CD4-positive, alpha-beta T cell treated with Interleukin-15 for 4 hours (primary cell): ENCODE measurements at places on chromosomes 3 and 15.

DNA sequence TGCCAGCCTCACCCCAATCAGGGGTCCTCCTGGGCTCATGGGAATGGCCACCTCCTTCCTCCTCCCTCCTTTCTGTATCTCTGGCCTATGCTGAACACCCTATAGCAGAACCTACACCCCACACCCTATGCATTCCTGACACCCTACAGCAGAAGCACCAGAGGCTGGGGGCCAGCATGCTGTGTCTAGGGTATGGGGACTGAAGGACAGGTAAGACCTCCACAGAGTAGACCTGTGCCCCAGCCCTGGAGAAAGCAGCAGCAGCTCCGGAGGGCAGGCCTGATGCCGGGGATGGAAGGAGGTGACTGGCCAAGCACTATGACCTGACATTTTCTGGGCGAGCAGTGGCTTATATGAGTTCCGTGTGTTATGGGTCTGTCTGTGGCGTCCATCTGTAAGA lies 66.9 kb downstream of the TLE3 start:
- no peak for DNase-seq

- DNase-seq: no peak
These were observed 187.6 kb downstream of the EBLN2 start for GRCh38 chr3:73249047-73249446.

DNA sequence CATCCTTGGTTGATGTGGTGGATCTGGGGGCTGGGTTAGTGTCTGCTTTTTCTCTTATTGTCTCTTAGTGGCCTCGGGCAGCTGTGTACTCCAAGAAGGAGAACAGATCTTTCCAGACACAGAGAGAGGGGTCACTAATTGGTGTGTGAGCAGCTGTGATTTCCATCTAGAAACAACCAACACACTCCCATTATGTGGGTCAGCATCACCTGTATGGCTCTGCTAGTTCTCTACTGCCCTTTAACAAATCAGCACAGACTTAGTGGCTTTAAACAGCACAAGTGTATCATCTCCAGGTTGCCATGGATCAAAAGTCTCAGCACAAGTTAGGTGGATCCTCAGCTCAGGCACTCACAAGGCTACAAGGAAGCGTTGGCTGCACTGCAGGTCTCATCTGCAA lies 156.8 kb downstream of the LRTM1 start:
- no peak for DNase-seq

GRCh38 chr15:100245487-100245820 lies 96.3 kb downstream of the ADAMTS17 start:
- DNase-seq: no peak

DNA sequence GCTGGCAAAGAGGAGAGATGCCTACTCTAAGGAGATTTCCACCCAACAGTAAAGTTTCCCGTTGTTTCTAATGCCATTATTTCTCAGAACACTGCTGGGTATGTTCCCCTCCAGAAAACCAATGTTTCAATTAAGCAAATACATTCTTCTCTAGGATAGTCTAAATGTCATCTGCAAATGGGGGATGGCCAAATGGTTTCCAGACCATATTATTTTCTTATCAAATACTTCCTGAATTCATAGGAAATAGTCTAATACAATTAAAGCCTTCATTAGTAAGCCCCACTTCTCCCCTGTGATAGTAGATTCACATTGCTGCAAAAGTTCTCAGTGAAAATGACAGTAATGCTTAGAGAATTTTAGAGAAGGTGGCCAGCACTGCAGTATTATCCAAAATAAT lies 716.6 kb downstream of the GRM7 start:
- DNase-seq: no peak

DNA sequence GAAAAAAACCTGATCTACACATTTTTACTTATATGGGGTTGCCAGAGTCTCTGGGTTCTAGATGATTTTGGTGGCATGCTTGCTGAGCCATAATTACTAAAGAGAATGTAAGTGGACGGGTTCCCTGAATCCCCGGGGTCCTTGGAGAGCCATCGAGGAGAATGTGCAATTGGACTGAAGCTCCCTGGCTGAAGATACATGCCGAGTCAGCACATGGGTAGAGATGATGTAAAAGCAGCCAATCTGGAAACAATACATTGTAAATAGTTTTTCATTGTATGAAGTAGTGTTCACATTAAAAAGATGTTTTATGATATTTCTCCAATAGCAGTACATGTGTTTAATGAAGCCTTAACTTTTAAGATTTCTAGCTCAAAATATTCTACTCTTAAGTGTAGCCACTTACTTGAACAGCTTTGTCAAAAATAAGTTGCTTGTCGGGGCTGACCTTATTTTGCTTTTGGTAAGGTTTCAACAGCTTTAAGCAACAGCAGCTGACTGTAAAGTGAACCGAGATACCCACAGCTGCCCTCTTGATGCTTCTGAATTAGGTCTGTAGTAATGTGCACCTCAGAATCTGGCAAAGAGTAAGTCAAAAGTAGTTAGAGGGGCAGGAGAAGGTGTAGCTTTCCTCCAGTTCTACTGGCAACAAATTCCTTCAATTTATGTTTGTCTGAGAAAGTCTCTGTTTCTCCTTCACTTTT lies 205.7 kb downstream of the PLCL2 start:
- no peak for DNase-seq
